ENCODE measurements at places on chromosomes 3 and 15. TPM values are rescaled to one million over a fixed set of nuclear protein-coding genes. Genes with fewer than 3 reads are reported as not detected.

The IRAK2 gene
- 3.9 TPM for total RNA-seq

The FGD5 gene
- total RNA-seq, result 85.0 TPM

The GXYLT2 gene
- 6.7 TPM for total RNA-seq

The IL5RA gene
- 5.6 TPM for total RNA-seq

Measured in lower lobe of right lung (tissue), 2 donors.